ENCODE measurements at places on chromosomes 3 and 15.

- DNase-seq, result no peak
Observed at GRCh38 chr3:171379961-171380483, 80.2 kb downstream of the TNIK start.

GRCh38 chr3:112617285-112617684 is 23.7 kb downstream of the CCDC80 start:
- DNase-seq, result no peak

GRCh38 chr15:36415643-36416042 is 163.8 kb upstream of the CDIN1 start:
- no peak for DNase-seq

DNA sequence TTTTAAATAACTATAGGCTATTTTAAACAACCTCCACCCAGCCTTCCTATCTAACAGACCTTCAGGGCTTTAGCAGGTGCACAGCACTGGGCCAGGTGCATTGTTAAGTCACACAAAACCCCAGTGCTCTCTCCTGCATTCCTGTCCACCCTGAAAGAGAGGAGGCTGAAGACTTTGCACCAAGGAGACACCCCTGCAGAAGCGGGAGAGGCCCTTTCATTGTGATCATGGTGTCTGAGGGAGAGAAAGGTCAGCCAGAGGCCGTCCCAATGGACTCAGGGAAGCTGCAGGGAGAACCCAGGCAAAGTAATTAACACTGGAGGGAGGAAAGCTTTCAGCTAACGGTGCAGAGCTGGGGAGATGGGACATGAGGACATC is 5.2 kb downstream of the LRIG1 start:
- DNase-seq, result no peak
